NCI-H1436 treated with DMSO at 0.1 percent for 48 hours (cell line): ENCODE measurements at places on chromosomes 12 and 14.

DNA sequence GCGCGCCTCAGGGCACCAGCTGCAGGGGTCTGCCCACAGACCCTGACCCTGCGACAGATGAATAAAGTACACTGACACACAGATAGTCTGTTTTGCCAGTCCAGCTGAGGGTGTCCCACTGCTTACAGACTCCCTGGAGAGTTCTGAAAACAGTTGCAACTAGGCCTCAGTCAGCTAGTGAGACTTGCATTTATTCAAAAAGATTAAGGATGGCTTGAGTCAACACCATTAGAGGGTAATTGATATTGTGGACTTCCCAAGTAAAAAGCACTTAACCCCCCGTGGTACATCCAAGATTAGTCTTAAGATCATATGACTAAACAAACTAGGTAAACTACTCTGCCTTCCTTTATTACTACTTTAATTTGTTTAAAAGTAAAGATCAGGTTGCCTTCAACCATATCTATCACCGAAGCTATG, 11.1 kb upstream of the PSEN1 start:
- no peak for DNase-seq

DNA sequence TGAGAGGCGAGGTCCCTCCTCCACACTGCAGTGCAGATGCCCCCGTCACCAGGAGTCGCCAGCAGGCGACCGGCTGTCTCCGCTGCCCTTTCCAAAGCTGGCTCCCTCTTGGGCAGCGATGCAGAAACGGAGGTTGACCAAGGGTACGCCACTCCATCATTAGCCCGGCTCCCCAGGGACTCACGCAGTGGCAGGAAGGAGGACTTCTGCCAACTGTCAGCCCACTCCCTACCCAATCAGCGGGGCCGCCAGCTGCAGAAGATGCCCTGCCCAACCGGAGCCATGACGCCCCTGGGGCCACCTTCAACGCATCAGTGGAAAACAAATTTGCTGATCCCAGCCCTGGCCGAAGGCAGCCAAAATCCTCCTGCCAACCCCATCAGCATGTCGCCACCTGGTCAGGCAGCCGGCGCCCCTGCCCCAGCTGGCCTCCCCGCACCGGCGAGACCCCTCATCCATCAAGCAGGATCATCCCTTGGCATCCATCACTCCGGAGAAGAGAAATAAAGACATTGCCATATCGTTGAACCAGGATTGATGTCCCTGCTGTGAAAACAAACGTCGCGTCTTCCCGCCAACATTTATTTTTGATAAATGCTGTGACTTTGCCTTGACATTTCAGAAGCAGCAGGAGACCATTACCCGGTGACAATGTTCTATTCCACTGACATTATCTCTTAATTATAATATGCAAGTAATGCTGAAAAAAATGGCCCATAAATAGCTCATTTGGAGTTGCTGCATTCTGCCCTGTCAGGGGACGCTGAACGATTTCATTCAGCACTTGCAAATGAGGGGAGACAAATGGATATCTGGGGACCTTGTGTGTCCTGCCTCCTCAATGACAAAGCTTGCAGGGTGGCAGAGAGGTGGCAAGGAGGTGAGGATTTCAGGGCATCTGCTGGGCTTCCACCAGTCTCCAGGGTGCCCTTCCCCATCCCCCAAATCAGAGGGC, 105.1 kb downstream of the SCARB1 start:
- peak; percentile 23 for DNase-seq

DNA sequence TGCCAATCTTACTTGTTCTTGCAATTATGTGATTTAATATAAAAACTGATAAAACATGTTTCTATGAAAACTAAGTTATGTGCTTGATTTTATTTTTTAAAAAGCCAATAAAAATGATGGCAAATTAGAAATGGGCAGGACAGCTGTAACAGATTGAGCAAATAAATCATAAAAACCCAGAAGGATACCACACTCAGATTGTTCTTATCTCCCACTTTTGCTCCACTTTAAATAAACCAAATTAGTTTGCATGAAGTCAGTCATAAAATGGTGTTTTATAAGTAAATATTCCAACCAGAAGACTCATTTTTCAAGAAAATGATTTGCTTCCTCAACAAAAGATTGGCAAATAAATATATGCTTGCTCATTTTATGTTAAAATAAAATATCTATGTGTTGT, 307.9 kb upstream of the G2E3 start:
- no peak for DNase-seq

DNA sequence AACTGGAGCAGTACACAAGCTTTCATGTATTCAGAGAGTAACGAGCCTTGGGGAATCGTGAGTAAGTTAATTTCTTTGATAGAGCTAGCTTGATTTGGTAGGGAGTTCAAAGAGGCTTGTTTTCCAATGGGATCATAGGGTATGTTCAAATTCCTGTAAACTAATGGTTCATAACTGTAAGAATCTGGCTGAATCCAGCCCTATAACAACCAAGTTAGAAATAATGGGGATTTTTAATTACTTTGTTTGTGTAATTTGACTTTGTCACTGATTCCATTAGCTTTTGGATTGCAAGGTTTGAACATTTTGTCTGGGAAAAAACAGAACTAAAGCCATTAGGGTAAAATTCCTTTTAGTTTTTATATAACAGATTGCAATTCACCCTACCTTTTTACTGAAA, 94.0 kb downstream of the WNK1 start:
- no peak for DNase-seq

DNA sequence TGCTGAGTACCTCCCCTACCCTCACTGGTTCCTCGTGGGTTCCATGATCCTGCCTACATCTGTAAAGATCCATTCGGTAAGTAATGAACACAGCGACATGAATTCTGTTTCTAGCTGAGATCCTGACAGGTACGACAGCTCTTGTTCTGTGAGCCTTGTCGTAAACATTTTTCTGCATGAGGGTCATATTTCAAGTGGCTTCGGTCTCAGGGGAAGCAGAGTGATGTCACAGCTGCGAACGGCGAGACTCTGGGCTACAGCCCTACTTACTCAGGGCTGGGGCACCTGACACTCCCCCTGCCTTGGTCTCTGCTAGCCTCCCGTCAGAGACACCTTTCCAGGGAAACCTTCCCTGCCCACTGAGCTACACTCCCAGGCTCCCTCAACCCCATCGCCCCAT, 85.8 kb downstream of the RBM19 start:
- DNase-seq: peak; percentile 68

GRCh38 chr12:75877763-75878621, 153.6 kb downstream of the PHLDA1 start:
- DNase-seq: peak; percentile 65
